Tracheal epithelial cell (primary cell): ENCODE measurements at places on chromosomes 13 and 19. TPM values are rescaled to one million over a fixed set of nuclear protein-coding genes. Genes with fewer than 3 reads are reported as not detected.

The ARRDC2 gene
- 6.6 and 12.8 TPM in 2 replicates for total RNA-seq

The ZFR2 gene
- total RNA-seq, result not detected in 2 replicates

The MZT1 gene
- total RNA-seq, result 7.5 and 11.3 TPM in 2 replicates

The KCNRG gene
- 4.3 and 4.5 TPM in 2 replicates for total RNA-seq

The VSTM1 gene
- not detected in 2 replicates for total RNA-seq

The HIPK4 gene
- total RNA-seq, result not detected in 2 replicates

The HCST gene
- total RNA-seq, result not detected in 2 replicates

The LACC1 gene
- total RNA-seq, result 10.7 and 19.0 TPM in 2 replicates

The C19orf67 gene
- 0.48 TPM in 1 of 2 replicates, not detected in the other for total RNA-seq

The WASF3 gene
- 3.1 and 6.8 TPM in 2 replicates for total RNA-seq

The ZNF682 gene
- 0.48 and 3.0 TPM in 2 replicates for total RNA-seq

The NAPSA gene
- total RNA-seq, result 0.21 and 0.72 TPM in 2 replicates

The TMC4 gene
- total RNA-seq, result 32.5 and 38.2 TPM in 2 replicates

The PVR gene
- total RNA-seq, result 84.0 and 177 TPM in 2 replicates

The PEG3 gene
- total RNA-seq, result 0.43 and 0.48 TPM in 2 replicates

The CC2D1A gene
- total RNA-seq, result 9.6 and 10.9 TPM in 2 replicates

The RUBCNL gene
- total RNA-seq, result under 0.01 TPM in 1 of 2 replicates, not detected in the other

The ZNF525 gene
- total RNA-seq, result 17.7 and 20.2 TPM in 2 replicates

The ZNF547 gene
- 1.3 and 3.1 TPM in 2 replicates for total RNA-seq

The MAB21L1 gene
- total RNA-seq, result under 0.01 and 0.24 TPM in 2 replicates

The PRSS57 gene
- total RNA-seq, result not detected in 2 replicates

The OR7D2 gene
- total RNA-seq, result not detected in 2 replicates

The ELANE gene
- total RNA-seq, result not detected in 2 replicates

The KLK14 gene
- total RNA-seq, result not detected in 2 replicates

The RNF225 gene
- total RNA-seq, result 0.48 and 3.0 TPM in 2 replicates

The SERPINE3 gene
- not detected in 2 replicates for total RNA-seq

The FUT2 gene
- total RNA-seq, result 6.0 and 7.7 TPM in 2 replicates

The FCAR gene
- not detected in 2 replicates for total RNA-seq

The ZNF749 gene
- total RNA-seq, result 15.3 and 20.0 TPM in 2 replicates

The SLC7A10 gene
- total RNA-seq, result not detected in 2 replicates

The LYPD5 gene
- 1.5 and 2.7 TPM in 2 replicates for total RNA-seq

The SIGLEC12 gene
- total RNA-seq, result not detected in 2 replicates
